Right lobe of liver (tissue), 6 donors: ENCODE measurements at places on chromosomes 4 and X.

DNA sequence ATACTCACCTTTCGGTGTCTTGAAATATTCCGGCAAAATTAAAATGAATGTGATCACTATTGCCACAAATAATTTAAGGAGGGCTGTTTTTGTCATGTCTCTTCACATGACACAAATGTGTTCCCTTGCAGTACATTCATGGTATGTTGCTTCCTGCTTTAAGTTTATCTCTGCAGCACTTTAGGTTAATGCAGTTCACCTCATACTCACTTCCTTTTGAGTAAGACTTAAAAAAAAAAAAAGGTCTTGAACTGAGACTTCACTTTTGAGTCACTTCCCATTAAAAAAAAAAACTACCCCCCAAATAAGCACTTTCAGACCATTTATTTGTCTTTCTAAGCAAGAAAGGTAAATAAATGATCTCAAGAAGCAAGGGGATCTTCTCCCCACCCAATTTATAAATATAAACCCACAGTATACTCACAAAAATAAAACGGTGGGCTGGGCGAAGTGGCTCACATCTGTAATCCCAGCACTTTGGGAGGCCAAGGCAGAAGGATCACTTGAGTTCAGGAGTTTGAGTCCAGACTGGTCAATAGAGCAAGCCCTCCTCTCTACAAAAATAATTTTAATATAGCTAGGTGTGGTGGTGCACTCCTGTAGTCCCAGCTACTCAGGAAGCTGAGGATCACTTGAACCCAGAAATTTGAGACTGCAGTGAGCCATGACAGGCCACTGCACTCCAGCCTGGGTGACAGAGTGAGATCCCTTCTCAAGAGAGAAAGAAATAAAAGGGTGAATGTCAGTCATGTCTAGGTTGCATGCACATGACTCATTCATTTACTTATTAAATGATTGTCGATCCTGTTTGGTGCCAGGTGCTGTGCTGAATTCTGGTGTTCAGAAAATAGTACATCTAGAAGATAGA lies at the start of gene TMEM156:
TSS of gene TMEM156 (minus strand) at position 192 of the 868 bp plus-strand sequence. CDS start at position 96, 96 bp downstream.
- DNase-seq = no peak

- no peak for DNase-seq
Measured at GRCh38 chr4:26765515-26765914, 95.1 kb upstream of the STIM2 start.

GRCh38 chr4:152501846-152502536 lies 33.9 kb downstream of the FBXW7 start:
- no peak for DNase-seq

GRCh38 chr4:156473151-156473550 lies 498.4 kb downstream of the PDGFC start:
- no peak for DNase-seq

- no peak for DNase-seq
Measured at GRCh38 chr4:135371137-135371536, 1169.5 kb upstream of the PABPC4L start.

- no peak for DNase-seq
Measured at GRCh38 chr4:48944756-48945241, 38.2 kb upstream of the OCIAD2 start.

- DNase-seq = no peak
Measured at GRCh38 chrX:100979881-100980607, 10.5 kb downstream of the ARL13A start.

DNA sequence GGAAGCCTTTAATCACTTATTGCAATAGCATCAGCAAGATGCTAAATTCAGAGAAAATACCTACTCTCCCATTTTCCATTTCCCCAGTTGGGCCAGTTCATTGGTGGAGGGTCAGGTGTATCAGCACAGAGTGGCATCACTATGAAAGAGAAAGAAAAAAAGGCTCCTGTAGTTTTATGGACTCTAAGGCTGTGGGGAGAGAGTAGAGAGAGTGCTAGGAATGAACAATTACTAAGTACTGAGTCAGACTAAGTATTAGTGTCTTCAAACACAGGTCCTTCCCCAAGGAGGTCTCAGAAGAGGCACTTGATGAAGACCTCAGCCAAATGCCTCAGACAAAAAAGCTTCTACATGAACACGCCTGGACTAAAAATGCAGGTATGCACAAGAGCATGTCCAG lies 1061.9 kb downstream of the FSTL5 start:
- no peak for DNase-seq

DNA sequence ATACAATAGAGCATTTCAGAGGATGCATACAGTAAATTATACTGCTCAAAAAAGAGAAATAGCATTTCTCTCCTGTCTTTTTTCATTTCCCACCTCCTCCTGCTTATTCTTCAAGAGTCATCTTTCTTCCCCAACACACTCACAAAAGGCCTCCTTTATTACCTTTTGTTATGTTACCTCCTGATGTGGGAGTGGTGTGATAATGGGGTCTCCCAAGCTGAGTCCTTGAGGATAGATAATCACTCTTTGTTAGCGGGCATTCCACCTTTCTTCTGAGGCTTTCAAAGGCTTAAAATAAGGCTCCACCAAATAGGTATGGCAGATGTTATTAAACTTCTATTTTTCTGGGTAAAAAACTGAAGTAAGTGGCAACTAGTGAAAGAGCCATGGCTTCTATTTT lies 159.8 kb downstream of the CPEB2 start:
- no peak for DNase-seq

DNA sequence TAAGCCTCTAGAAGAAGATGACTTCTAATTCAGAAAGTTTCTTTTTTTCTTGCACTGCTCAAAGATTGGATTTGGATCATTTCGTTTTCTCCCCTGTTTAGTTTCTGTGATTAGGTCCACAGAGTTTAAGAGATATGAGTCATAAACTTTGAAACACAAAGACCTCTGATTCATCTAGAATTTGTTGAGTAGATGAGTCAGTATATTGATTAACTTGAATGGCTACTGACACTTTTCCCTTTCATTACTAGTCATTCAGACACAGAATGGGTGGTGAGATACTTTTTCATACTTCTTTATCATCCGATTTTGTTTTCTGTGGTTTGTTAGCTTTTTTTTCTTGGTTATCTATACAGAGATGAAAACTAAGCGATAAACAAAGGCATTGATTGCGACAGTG lies 34.1 kb upstream of the AFF2 start:
- DNase-seq = no peak

DNA sequence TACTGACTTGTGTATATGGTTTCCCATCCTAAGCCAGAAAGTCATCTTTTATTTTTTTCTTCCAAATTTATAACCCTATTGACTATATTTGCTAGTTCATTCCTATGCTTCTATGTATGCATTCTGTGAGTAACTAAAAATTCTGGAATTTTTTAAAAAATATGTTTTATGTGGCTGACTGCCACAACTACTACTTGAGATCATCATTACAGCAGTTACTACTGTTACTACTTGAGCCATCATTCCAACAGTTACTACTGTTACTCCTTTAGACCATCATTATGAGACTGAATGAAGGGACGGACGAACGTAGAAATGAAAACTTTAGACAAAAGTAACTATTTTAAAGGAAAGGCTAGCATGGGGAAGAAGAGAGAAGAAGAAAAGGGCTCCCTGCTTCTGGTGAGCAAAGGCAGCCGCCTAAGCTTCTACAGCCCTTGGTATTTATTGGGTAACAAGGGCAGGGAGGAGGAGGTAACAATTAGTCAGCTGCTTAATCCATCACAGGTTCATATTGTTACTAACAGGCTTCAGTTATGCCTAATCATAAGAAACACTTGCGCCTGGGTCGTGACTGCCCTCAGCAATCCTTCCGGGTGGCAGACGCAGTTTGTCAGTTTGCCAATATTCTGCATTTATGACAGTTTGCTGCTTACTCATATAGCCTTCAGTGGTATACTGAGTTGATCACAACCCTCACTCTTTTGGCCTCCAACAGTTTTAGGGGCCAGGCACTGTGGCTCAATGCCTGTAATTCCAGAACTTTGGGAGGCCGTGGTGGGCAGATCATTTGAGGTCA lies 80.4 kb downstream of the PDLIM5 start:
- no peak for DNase-seq

GRCh38 chr4:106801386-106801785 lies 234.7 kb downstream of the DKK2 start:
- no peak for DNase-seq

- no peak for DNase-seq
Measured at GRCh38 chr4:77433418-77433733, 172.2 kb upstream of the CXCL13 start.

DNA sequence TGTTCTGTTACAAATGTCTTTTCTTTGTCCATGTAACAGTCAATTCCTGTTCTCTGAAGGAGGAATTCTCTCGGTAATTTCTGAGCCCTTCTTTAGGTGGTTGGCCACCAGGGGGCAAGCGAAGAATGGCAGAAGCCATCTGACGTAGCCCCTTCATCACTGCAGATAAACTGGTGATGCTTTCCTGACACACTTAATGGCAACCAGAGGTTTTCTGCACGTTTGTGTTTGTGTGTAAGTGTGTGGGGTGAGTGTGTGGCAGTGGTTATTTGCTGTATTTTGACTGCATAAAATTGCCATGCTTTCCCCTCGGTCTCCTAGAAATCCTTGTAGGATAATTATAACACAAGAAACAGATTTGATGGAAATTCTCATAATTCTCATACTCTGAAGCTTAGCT lies 64.8 kb upstream of the STOX2 start:
- DNase-seq = peak; percentile 82

DNA sequence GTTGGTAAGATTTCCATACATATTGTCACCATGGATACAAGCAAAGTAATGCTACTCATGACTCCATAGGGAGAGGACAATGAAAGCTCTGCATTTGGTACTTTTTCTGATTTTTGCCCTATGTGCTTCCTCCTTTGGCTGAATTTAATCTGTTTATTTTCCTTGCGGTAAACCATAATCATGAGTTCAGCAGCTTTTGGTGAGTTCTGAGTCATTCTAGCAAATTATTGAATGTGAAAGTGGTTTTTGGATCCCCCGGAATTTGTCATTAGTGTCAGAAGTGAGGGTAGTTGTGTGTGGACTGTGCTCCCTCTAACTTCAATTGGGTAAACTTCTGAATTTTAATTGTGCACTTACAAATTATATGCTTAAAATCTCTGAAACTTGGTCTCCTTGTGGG lies 170.3 kb downstream of the MOSPD2 start:
- no peak for DNase-seq

DNA sequence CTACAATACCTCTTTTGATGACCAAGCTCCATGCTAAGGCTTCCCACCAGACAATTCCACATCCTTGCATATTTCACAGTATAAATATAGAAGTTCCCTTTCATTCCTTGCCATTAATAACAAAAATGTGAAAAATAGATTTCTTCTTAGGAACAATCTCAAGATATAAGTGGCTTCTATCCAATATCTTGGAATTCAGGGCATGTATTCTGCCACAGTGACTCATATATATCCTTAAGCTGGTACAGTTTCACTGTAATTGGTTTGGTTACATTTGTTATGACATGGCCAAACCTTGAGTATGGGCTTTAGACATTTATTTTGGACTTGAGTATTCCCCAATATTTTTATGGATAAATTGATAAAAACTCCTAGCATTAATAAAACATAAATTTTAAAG lies 181.7 kb upstream of the DDX53 start:
- DNase-seq = no peak

DNA sequence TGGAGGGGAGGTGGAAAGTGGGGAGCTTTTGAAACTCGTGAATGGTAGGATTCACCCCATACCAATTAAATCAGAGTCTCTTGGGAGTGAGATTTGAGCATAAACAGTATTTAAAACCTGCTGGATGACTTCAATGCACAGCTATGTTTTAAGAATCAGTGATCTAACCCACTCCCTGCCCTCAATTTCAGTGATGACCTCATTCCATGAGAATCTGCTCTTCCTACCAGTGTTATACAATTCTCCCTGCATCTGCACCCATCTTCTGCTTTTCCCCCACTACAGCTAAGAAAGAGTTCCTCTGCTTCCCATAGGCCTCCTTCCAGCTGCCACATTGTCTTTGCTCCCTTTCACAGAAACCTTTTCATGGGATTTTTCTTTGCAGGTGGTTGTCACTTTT lies 18.3 kb upstream of the H2AZ1 start:
- no peak for DNase-seq

GRCh38 chrX:134713618-134714107 lies 55.4 kb upstream of the PLAC1 start:
- DNase-seq = no peak

DNA sequence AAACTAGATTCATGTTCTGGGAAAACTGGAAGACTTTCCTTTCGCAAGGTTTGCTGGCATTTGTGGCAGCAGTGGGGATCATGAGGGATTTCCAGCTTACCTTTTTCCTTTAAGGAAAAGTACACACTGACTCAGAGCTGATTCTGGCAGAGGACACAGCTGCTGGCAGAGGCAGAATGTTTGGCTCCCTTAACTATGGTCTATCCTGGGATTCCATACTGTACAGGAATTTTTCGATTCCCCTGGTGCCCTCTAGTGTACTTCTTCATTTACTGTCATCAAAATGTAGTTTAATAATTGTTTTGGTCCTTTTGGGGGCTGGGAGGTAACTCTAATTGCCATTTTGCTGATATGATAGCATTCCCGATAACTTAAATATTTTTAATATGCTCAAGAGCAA lies 152.7 kb downstream of the GABRG1 start:
- no peak for DNase-seq

- peak; percentile 55 for DNase-seq
Measured at GRCh38 chrX:40099055-40099958, 1.5 kb upstream of the BCOR start.

DNA sequence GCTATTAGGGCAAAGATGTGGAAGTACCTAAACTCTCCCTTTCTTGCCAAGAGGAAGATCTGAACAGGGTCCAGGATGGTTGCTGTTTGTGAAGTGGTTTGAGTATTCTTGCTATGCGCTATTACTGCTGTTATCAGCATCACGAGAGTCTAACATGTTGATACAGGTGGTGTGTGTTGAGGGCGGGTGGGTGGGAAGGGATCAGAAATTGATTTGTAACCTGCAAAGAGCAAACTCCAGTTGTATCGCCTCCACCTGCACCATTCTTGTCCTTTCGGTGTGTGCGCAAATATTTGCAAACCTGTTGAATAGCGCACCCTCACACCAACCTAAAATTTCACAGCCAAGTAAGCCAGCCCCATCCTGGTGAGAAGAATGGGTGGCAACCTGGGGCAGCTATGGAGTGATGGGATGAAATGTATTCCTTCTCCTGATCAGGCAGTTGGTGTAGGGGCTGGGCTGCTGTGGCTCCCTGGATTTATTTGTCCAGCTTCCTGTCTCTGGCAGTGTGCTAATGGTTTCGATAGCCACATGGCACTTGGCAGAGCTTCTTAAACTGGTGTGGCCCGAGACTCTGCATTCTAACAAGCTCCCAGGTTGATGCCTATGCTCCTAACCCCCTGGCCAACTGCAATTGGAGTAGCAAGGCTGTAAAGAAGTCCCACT lies 102.6 kb upstream of the SCML1 start:
- DNase-seq = no peak

DNA sequence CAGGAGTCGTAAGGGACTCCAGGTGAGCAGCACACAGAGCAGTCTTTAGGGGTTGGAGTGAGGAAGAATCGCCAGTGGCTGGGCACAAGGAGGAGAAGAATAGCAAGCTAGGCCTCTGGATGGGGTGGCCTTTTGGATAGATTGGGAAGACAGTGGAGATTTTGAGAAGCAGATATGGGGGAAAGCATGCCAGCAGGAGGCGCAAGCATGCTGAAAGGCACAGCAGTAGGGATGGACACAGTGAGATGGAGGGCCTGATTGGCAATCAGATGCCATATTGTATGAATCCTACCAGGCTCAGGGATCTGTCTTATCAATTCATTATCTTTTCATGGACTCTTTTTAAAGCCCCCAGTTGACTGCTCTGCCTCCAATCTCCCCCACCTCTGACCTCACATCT lies 60.4 kb upstream of the MAGEA4 start:
- no peak for DNase-seq
